ENCODE measurements at places on chromosomes 3 and 15.
A peak's percentile ranks its signal among the peaks of the same experiment; 100 is the strongest.

- DNase-seq: peak; percentile 23
Observed at GRCh38 chr3:4493941-4494894, 1.1 kb downstream of the ITPR1 start.

GRCh38 chr3:79148786-79149185, 619.0 kb downstream of the ROBO1 start:
- peak; percentile 38 for DNase-seq

DNA sequence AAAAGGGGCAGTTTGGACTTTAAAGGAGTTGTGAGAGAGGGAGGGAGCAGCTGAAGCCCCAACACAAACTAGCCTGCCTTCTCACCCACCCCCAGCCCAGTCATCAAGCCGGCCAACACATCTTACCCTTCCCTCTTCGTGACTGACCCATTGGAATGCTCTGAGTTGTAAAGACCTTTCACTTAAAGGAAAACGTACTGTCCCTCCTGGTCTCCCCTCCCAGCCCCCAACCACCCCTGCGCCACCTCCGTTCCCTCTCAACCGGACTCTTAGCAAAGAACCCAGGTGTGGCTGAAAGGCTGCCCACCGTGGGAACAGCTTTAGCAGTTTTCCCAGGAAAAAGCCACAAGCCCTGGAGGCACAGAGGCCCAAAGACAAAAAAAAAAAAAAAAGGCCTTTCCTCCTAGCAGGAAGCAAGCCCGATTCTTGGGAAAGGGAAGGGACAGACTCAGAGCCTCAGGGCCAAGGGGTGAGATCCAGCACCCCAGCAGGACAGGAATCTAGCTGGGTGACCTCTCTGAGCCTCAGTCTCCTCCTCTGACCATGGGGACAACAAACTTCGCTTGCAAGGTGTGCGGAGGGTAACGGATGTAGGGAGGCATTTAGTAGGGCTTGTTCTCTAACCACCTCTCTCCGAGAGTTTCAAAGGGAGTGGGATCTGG, 2.4 kb downstream of the CYP11A1 start:
- no peak for DNase-seq

DNA sequence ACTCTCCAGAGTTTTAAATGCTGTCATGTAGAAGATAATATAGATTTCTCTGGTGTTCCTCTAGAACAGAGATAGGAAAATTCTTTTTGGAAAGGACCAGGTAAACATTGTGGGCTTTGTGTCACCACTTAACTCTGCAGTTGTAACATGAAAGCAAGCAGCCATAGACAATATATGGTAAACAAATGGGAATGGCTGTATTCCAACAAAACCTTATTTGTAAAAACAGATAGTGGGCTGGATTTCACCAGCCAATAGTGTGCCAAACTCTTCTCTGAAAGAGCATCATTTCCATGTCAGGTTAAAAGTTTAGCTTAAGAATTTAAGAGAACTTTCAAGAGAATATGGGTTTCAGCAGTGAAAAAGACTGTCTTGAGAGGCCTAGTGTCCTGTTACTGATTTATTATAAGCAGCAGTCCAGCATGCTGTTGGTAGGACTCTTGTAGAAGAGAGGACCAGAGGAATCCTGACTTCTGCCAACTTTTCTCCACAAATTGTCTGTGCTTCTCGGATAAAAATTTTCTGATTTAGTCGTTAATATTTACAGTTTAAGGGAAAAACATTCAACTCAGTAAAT, 107.7 kb downstream of the TCF12 start:
- no peak for DNase-seq

DNA sequence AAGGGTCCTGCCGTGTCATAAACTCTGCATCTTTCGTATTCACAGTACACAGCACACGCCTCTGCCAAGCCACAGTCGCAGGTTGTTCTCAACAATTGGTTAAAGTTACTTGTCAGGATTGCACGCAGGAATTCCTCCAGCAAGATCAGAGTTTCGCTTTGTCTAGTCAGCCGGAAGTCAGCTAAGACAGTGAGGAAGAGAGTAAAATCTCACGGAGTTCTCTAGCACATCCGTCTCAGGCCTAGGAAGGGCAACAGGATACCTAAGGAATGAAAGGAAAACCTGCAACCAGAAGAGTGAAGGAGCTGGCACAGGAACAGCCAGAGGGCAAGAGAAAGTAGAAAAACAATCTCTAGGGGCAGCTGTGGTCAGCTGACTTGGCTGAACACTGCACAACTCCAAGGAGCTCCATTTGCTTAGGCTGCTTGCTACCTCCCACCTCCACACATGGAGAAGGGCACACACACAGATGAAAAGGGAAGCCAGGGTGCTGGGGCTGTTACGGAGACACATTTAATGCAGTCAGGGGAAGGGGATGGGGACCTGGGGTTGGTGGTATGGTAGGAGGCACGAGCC, 23.7 kb downstream of the RORA start:
- no peak for DNase-seq

DNA sequence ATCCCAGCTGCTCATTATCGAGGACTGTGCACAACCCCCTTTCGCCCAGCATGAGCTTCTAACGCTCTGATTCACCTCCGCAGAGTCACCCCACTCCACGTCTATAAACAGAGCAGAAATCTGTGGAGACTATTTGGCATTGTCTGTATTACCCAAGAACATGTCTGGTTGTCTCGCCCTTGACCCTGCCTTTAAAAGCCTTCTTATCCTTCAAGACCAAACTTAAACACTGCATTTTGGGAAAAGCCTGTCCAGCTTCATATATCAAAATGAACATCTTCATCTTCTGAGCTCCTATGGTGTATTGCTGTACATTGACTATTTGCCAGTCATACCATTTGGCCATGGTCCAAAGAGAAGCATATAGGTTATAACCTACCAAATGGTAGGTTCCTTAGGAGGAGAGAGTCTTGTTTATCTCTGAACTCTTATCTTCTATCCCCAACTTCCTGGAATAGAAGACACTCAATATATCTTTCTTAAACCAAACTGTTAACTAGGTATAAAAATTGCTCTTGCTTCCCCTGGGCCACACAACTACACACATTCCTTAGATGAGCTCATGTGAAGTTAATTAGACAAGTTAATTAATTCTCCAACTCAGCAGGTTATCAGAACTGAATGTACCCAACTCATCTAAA, 90.1 kb downstream of the FBN1 start:
- DNase-seq: peak; percentile 72

- DNase-seq: peak; percentile 14
Observed at GRCh38 chr3:34947834-34948233, 691.5 kb upstream of the ARPP21 start.

DNA sequence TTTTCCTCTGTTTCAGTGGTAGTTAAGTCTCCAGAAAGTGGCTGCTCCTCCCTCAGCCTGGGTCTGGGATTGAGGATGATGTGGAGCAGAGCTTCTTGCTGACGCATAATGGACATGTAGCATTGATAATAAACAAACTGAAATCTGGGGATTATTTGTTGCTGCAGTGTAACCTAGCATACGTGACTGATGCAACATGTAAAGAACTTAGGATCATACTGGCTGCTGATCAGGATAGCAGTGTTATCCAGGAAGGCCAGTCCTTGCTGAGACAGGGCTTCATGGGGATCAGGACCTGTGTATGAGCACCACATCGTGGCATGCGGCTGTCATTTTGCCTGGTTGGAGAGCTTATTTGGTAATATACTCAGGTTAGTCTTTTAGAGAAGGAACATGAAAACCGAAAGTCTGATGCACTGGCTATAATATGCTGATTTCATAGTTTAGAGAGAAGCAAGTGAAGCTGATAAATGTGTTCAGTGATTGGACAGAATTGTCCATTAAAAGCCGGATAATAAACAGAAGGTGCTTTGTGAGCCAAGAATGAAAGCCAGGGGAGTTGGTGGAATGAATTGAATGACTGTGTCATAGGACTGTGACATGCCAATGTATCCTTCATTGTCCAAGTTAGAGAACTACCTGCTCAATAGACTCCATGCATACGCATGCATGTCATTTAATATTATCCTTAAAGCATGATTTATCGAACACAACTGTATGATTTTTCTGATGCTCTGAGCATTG, 4.1 kb downstream of the MINAR1 start:
- no peak for DNase-seq

DNA sequence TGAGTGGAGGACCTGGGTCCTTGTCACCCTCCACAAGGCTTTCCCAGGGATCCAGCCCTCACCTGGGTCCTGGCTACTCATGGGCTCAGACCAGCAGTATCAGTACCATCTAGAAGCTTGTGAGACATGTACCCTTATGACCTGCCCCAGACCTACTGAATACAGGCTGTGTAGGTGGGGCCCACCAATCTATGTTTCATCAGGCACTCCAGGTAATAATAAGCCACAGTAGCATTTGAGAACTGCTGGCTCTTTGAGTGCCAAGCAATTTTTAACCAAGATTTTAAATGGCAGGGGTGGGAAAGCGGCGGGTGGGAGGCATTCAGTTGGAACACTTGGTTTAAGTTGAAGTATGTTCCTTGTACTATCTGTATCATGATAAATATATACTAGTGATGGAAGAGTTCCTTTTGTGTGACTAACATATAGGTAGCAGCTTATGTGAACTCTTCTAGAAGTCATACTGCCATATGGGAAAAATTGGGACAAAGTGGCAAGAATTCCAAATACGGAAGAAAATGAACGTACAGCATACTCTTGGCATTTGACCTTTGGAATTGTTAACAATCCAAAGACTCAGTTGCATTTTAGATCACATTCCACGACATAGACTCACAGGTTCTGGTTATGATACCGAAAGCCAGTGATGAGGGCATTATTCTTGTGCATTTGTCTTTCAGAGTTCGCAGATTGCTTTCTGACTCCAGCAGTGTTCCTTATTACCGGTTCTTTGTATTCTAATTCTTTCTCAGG, 190.4 kb downstream of the GHSR start:
- DNase-seq: no peak

- no peak for DNase-seq
Observed at GRCh38 chr3:157819270-157820156, 286.7 kb downstream of the SHOX2 start.

DNA sequence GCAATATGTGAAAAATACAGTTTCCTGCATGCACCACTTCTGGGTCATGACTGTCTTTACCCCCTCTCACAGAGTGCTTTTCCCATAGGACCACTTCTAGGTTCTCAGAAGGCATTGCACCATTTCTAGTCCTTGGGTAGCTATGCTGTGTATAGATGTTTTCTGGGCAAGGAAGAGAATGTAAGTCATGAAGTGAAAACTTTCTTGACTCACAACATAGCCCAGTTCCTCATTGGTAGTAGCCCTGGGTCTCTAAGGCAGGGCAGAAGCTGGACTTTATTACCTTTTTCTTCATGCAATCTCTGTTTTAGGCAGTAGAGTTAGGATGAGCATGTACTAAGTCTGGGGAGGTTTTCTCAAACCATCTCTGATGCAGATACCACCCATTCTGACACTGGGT, 203.1 kb downstream of the EPHB1 start:
- DNase-seq: no peak

DNA sequence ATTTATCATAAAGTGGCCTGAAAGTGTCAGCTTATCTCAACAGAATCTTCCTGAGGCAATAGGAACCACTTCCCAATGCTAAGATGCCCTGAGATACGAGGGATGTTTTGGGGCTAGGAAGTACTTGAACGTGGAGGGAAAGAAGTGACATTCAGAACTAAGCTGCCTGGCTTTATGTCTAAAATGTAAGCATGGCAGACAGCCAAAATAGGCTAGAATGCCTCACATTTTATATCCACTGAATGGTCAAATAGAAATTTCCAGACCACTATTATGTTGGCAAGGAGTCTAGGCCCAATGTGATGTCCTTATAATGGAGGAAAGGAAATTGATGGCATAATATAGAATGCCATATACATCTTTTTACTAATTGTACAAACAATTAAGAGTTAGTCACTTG, 154.9 kb downstream of the PEX5L start:
- peak; percentile 36 for DNase-seq

DNA sequence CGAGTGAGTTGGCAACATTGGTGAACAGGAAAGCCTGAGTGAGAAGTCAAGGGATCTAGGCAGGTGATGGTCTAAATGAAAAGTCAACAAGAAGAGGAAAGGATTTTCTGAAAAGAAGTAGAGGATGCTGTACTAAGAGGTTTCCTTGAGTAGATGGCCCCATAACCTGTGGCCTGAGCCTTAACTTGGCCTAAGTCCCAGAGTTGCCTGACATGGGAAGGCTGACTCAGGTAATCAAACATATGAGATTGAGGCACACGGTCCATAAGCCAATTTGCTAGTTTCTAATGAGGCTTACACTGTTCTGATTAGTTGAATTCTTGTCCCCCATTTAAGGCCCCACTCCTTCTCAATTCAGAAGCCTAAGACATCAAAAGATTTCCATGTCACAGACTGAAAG, 262.5 kb upstream of the LMCD1 start:
- DNase-seq: no peak

Data from fibroblast of the aortic adventitia (primary cell).